ENCODE measurements at places on chromosomes 4 and X.
A peak's percentile ranks its signal among the peaks of the same experiment; 100 is the strongest.

- no peak for DNase-seq
Measured at GRCh38 chrX:78946178-78946931, 1.2 kb downstream of the P2RY10 start.

- DNase-seq, result no peak
Measured at GRCh38 chr4:184548316-184548647, 73.9 kb upstream of the IRF2 start.

- no peak for DNase-seq
Measured at GRCh38 chr4:123259676-123260646, 136.6 kb upstream of the SPRY1 start.

- DNase-seq, result peak; percentile 57
Measured at GRCh38 chr4:153731239-153731638, 28.6 kb downstream of the RNF175 start.
